Islet precursor cell (in vitro differentiated cells): ENCODE measurements at places on chromosomes 3 and 15.

DNA sequence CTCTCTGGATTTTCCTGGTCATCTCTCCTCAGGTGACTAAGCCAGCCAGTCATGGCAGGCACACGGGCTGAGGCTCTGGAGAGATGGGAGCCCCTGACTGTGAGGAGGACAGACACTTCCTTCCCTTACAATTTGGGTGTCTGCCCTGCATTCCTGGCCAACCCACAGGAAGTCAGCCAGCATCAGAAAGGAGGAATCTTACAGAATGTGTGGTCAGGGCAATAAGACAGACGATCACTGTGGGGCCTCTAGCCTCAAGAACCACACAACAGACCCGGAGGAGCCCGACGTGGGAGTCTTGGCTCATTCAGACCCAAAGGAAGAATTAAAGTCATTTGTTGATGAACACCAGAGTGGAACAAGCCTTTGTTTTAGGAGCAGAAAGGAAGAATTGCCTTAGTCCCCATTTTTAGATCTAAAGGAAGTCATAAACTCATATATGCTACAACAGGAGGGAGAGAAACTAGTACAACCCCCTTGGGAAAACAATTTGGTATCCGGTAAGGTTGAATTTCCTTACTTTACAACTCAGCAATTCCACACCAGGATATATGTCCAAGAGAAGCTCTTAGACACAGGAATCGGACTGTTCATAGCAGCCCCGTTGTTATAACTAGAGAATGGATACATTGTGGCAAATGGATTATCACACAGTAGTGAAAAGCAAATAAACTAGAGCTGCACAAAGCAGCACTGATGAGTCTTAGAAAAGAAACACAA, 62.2 kb downstream of the ABTB1 start:
- DNase-seq, result peak; percentile 96

GRCh38 chr3:54360320-54360719, 238.0 kb downstream of the CACNA2D3 start:
- DNase-seq, result peak; percentile 19

- DNase-seq, result no peak
Measured at GRCh38 chr15:82877825-82878224, 68.4 kb downstream of the WHAMM start.

- DNase-seq, result no peak
Measured at GRCh38 chr3:185210621-185211142, 43.2 kb downstream of the EHHADH start.

- no peak for DNase-seq
Measured at GRCh38 chr3:50666837-50667236, 7.9 kb upstream of the DOCK3 start.

GRCh38 chr15:90031231-90031791, 30.2 kb downstream of the ZNF710 start:
- DNase-seq, result peak; percentile 50

GRCh38 chr3:20141851-20142250, 44.2 kb downstream of the SGO1 start:
- peak; percentile 84 for DNase-seq

DNA sequence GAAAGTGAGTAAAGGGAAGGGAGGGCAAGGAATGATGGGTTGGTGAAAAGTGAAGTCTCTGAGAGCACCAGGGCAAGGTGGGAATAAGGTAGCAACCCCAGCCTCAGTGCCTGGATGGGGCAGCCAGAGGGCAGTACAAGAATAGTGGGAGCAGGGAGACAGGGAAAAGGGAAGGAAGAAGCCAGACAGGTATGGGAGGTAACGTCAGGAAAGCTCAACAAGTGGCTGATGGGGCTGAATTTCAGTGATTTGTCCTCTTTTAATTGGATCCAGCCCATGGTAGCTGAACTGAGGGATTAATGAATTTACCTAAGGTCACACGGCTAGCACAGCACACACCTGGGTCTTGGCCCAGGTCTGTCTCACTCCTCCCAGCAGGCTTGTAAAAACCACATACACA, 12.6 kb downstream of the RORA start:
- DNase-seq, result peak; percentile 68

- peak; percentile 24 for DNase-seq
Measured at GRCh38 chr3:38374221-38374620, 27.6 kb downstream of the XYLB start.

DNA sequence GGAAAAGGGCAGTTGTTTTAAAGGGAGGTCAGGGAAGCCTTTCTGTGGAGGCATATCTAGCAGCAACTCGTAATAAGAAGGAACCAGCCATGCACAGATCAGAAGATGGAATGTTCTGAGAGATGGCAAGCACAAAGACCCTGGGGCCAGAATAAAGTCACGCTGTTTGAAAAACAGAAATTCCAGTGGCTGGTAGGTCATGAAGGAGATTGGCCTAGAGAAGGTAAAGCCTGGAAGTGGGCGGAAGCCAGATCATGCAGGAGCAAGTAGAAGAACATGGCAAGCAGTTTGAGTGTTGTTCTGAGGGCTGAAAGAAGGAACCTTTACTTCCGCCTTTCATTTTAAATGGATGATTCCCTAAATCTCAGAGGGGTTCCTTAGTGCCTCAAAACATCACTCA, 208.1 kb upstream of the PPP2R3A start:
- DNase-seq, result peak; percentile 61

DNA sequence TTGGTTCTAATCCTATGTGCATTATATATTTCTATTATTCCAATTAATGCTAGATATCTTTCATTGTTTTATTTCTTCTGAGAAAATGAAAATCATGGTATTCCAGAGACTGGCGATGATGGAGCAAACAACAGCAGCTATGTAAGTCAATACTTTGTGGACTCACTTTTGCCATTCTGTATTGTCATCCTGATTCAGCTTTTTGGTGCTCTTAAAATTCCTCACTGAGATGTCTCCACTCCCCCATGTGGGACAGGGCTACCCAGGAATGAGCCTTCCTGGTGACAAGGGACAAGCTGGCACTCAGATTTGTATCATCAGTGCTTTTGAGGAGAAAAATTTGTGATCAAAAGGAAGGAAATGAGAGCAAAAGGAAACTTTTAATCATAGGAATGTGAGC, 56.7 kb upstream of the XCR1 start:
- DNase-seq, result no peak

GRCh38 chr3:60101621-60102020, 1051.8 kb upstream of the CFAP20DC start:
- DNase-seq, result no peak
